ENCODE measurements at places on chromosomes 2 and 18.

DNA sequence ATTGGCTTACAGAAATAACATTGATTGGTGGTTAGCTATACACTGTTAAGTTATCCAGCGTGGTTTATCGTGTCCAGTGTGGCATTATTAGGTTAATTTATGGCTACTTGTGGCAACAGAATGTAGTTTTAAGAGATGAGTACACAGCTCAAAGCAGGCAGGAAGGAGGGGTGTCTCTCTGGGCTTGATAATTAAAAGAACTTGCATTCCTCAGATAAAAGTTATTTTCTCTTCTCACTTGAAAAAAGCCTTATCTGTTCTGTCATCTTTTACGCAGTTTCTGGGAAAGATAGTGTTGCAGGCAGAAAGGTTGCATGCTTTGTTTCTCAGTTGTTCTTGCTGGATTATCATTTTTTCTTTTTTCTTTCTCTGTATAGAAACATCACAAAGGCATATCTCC is 154.4 kb upstream of the COL3A1 start:
- no peak for DNase-seq

DNA sequence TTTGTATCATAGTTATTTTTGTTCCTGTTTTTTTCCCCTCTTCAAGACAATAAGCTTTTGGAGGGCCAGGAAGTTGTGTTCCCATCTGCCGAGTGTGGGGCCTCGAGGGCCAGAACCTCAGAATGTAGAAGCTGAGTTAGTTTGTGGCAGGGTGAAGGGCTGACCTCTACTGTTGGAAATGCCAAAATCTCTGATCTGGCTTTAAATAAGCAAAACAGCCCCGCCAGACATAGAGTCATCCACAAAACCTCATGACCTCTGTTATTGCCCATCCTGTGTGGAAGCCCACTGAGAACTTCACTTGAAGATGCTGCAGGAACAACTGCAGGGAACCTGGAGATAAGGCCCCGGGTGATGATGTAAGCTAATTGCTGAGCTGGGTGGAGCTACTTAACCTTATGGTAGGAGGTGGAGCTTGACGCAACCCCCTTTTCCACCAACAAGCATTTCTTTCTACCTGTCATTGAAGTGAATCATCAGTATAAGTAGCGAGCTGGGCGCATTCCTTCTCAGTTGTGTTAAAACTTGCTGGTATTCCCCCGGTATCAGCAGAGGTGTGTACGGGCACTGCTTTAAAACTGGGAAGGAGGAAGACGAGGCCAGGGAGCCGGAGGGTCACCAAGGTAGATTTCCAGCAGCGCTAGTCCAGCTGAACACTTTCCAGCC is 177.2 kb downstream of the NEDD4L start:
- peak; percentile 88 for DNase-seq

GRCh38 chr18:58024139-58024538 is 19.9 kb upstream of the NEDD4L start:
- no peak for DNase-seq

- no peak for DNase-seq
Measured at GRCh38 chr2:54669677-54670484, 53.6 kb upstream of the EML6 start.

- DNase-seq = no peak
Measured at GRCh38 chr2:150428641-150429040, 58.8 kb downstream of the RND3 start.

- DNase-seq = peak; percentile 52
Measured at GRCh38 chr2:97697252-97698235, 15.8 kb upstream of the ZAP70 start.

GRCh38 chr2:133518700-133519344 is 49.4 kb downstream of the NCKAP5 start:
- no peak for DNase-seq

DNA sequence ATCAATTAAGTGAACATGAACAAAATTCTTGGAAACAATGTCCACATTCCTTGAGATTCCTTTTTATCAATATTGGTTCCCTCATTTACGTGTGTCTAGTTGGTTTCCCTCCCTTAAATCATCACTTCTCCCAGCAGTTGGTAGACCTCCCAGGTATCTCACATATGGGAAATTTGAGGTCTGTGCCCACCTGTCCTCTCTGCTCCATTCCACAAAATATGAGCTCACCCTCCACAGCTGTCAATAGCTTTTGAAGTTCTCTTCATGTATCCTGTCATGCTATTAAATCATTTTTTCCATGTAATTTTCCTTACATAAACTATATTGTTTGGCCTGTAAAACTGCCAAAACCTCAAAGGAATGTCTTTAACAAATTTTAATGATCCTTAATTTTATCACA is 992.2 kb upstream of the ACVR2A start:
- DNase-seq = no peak

- DNase-seq = no peak
Measured at GRCh38 chr2:10083046-10083445, 2.8 kb upstream of the CYS1 start.

GRCh38 chr2:65386344-65386743 is 46.1 kb downstream of the SPRED2 start:
- DNase-seq = no peak

DNA sequence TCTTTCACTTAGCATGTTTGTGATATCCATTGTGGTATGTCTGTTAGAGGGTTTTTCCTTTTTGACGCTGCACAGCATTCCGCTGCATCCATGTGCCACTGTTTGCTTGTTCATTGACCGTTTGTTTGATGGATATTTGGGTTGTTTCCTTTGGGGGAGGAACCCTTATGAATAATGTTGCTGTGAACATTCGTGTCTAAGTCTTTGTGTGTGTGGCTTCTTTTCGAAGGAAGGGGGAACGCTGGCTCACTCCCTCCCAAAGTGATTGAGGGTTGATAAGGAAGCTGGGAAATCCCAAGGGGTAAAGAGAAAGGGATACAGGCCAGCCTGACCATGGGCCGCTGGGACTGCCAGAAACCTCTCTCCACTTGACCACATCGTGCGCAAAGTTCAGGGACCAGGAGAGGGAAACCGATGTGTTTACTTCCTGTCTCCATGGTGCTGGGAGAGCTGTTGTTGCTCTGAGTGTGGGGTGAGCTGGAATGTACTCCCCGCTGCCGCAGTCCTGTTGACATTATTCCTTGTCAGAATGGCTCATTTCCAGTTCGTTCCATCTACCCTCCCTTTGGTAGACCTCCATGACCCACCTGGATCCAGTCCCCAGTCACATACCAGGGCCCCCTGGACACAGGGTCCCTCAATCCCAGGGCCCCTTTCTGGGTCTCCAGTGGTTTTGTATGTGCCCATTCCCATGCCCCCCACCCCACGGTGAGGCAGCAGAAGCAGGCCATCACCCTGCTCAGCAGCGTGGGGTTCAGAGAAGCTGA is 39.6 kb downstream of the HS1BP3 start:
- peak; percentile 84 for DNase-seq

DNA sequence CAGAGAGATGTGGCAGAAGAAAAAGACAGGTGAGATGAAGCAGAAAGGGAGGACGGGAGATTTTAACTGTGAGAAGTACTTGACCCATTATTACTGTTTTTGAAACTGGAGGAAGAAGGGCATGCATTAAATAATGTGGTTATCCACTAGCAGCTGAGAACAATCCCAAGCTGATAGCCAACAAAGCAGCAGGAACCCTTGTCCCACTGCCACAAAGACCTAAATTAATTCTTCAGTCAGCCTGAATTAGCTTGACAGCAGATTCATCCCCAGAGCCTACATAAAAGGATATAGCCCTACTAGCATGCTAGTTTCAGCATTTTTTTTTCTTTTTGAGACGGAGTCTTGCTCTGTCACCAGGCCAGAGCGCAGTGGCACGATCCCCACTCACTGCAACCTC is 19.5 kb upstream of the REG3A start:
- no peak for DNase-seq

DNA sequence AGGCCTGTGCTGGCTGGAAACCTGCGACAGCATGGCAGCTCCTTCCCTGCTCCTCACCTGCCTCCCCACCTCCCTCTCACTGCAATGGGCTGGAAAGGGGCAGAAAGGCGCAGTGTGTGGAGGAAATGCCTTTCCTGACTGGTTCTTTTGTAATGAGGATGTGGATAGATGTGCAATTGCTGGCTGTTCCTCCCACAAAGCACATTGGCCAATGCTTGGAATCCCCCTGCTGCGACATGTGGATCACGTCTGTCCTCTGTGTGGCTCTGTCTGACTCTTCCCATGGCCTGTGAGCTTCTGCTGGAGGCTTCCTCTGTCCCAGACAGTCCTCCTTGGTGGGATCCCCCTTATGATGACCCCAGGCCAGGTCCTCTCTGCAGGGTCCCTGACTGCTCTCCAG is 172.5 kb downstream of the NCK2 start:
- no peak for DNase-seq

DNA sequence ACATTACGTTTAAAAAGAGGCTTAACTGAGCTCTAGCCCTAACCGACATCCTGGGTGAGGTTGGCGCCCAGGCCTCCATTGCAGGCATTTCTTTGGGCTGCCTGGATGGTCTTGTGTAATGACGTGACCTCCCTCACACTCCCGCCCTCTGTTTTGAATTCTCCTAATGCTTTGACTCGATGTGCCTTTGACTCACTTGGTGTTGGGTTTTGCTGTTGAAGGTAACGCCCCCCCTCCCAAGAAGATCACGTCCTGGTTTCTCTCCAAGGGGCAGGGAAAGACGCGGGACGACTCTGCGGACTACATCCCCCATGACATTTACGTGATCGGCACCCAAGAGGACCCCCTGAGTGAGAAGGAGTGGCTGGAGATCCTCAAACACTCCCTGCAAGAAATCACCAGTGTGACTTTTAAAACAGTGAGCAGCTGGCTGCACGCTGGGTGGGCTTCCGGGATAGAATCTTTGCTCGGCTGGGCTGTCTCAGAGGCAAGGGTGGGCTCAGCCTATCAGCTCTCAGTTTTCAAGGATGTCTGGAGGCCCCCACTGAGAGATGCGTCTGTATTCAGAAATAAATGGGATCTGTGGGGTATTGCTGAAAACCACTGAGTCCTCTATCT is 87.9 kb upstream of the ATG16L1 start:
- DNase-seq = peak; percentile 91

GRCh38 chr2:120556911-120557310 is 178.8 kb upstream of the GLI2 start:
- no peak for DNase-seq

DNA sequence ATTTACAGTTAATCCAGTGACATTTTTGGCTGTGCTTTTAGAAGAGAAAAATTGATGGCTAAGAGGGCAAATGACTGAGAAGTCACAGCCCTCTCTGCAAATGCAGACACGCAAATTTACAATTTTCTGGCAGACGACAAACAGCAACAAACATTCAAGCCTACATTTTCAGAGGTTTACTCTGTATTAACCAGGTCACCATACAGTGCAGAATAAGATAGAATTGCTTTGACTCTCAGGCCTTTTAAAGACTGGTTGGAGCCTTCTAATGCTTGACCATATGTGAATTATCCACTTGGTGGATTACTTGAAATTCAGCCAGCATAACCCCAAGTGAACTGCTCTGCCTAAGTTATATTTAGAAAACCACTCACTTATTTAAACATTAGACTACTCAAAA is 280.9 kb upstream of the STON1 start:
- no peak for DNase-seq

DNA sequence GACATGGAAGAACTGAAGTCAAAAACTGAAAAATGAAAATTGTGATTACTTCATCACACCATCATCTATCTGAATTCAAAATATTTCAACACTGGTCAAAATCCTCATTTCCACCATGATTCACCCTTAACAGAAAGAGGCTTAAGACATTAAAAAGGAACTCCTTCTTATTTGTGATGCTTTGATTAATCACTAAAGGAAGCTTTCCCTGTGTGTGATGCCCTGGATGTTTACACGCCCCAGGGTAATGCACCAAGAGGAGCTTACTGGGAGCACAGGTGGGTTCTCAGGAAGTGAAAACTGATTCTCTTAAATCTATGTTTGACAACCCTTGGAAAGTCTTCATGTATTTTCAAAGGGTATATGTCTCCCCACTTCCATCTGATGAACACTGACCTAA is 11.5 kb downstream of the GRB14 start:
- DNase-seq = no peak

DNA sequence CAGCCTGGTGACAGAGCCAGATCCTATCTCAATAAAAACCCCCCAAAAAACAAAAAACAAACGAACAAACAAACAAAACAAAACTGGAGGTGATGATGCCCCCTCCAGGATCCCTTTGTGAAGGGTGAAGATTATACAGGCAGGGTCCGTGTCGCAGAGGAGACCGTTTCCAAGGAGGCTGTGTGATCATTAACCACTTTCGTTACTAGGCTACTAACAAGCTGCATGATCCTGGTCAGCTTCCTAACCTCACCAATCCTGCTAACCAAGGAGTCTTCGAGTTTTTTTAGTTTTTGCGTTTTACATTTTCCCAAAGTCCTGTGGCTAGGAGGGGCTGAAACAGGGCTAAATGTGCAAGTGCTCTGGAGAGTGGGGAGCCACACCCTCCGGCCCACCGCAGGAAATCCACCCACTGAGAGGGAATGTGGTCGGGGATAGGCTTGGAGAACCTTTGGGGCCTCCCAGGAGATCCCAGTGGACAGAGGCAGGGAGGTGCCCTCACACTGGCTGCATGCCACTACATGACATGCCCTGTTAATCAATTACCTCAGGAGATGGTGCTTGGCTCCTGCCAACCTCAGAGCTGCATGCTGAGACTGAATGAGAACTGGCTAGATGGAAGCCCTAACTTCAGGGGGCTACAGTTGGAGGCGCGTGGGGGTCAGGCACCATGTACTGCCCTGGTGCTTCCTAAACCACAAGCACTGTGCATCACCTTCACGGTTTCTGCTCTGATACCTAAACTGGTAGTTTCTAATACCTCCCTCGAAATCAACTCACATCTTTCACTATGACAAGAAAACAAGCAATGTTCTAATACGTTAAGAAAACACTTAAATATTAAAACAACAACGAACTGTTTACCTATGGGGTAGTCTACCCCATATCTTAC is 67.5 kb upstream of the RGPD5 start:
- no peak for DNase-seq

GRCh38 chr2:29255004-29255403 is 139.8 kb downstream of the CLIP4 start:
- no peak for DNase-seq

GRCh38 chr2:86185517-86186212 is 9.6 kb downstream of the IMMT start:
- DNase-seq = no peak
